ENCODE measurements at places on chromosomes 11 and 22.
A peak's percentile ranks its signal among the peaks of the same experiment; 100 is the strongest.

GRCh38 chr22:22776121-22776520 is 111.5 kb upstream of the IGLL5 start:
- no peak for DNase-seq

DNA sequence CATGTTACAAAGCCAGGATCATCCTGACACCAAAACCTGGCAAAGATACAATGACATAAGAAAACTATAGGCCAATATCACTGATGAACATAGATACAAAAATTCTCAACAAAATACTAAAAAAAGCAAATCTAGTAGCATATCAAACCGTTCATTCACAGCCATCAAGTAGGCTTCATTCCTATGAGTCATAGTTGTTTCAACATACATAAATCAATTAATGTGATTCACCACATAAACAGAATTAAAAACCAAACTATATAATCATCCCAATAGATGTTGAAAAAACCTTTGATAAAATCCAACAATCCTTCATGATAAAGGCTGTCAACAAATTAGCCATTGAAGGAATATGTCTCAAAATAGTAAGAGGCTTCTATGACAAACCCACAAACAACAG is 1007.2 kb upstream of the RAG2 start:
- no peak for DNase-seq

GRCh38 chr22:25762147-25762546 is 20.2 kb downstream of the MYO18B start:
- DNase-seq, result no peak

GRCh38 chr11:74730571-74731260 is 510 bp downstream of the CHRDL2 start:
- no peak for DNase-seq

GRCh38 chr11:14819596-14819995 is 72.4 kb downstream of the CYP2R1 start:
- no peak for DNase-seq

DNA sequence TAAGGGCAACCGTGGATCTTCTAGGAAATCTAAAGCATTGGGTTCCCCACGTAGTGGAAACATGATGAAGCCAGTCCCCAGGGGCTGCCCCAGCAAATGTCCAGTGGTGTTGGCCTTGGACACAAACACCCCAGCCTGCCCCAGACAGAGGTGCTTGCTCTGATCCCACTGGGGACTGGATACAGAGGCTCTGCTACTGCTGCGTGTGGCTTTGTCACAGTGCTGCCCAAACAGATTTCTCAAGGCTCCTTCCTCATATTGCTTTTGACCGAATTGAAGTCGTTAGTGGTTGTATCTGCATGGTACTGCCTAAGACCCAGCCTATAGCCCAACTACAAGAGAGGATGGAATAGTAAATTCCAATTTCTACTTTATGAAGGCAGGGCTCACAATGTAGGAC is 40.1 kb upstream of the CD44 start:
- DNase-seq, result no peak

DNA sequence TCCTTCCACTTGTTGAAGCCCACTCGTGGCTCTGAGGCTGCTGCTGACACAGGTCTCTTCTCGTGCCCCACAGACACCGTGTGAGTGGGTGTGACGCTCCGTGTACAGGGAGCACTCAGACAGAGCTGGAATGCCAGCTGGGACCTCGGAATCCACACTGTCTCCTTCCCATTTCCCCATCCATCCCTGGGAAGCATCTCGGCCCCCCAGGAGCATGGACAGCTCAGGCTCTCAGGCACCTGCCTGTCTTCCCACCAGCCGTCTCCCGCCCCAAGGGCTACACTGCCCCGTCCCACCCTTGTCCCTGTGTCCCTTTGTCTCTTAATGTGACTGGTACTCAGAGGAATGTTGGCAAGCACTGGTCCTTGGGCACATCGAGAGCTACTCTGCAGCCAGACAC is 63.8 kb downstream of the ARHGAP8 start:
- no peak for DNase-seq

DNA sequence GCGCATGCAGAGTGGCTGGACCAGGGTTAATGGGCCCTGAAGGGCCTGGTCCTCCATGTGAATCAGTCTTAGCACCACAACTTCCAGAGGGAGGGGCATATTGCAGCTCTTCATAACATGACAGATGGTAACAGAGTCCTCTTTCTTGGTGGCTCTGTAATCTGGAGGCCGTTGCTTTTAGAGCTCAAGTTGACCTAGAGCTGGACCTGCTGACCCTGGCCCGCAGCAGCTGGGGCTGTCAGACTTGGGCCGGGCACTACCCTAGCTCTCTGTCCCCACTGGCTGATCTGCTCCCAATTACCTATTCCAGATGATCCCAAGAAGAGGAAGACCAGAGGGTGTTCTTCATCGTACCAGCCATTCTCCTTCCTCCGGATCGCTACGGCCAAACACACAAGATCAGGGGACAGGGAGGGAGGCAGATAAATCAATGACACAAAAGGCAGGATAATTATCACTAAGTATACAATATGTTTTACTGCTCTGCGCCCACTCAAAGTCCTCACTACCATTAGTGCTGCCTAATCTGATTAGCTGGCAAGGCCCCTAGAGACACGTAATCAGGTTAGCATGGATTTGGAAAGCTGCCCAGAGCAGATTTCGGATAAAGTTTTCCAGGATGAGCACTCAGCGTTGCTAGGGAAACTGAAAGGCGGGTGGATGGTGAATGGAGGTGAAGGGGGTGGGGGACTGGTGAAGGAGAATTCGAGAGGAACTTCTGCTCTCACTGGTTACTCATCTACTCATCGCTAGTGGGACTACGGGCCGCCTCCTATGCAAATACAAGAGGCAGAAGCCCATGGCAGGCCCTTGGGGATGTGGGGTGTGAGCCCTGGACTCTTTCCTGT is 64.5 kb upstream of the PHOX2A start:
- peak; percentile 25 for DNase-seq

DNA sequence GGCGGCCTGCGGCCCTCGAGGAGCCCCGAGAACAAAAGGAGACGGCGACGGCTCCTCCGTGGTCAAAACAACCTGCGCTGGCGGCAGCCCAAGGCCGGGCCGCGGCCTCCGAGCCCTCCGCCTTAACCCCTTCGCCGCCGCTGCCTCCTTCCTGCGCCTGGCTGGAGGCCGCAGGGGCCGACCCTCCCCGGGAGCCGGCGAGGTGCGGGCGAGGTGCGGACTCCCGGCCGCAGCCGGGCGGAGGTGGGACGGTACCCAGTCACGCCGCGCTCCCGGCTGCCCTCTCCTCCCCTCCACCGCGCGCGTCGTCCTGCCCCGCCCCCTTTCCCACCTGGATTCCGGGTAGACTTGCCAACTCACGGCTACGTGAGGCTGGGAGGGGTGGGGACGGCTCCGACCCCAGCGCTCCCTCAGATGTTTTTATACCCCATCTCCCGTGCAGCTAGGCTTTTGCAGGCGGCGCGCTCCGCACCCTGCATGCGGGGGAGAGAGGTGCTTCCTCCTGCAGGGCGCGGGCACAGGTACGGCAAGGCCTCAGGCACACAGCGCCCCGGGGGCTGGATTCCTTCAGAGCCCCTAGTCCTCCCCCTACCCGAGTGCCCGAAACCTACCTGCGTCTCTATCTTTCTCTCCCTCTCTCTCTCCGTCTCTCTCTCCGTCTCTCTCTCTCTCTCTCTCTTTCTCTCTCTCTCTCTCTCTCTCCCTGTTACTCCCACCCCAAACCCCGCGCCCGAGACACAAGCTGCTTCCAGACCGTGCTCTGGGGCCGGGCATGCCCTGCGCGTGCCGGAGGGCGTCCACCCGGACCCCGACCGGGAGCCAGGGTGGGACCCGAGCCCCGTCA is 2.0 kb downstream of the PDGFB start:
- no peak for DNase-seq

- DNase-seq, result no peak
Observed at GRCh38 chr11:112886434-112887370, 74.5 kb upstream of the NCAM1 start.

- DNase-seq, result no peak
Observed at GRCh38 chr11:3153291-3153861, 11.7 kb downstream of the OSBPL5 start.

GRCh38 chr11:101835506-101836063 is 79.2 kb upstream of the CEP126 start:
- DNase-seq, result no peak

GRCh38 chr22:46649141-46650077 is 29.2 kb downstream of the GRAMD4 start:
- DNase-seq, result no peak

GRCh38 chr22:27247701-27248434 is 553.7 kb downstream of the MN1 start:
- DNase-seq, result no peak

- DNase-seq, result no peak
Observed at GRCh38 chr11:74169738-74170458, 904 bp downstream of the C2CD3 start.

GRCh38 chr22:43376765-43377547 is 33.8 kb upstream of the SCUBE1 start:
- DNase-seq, result no peak

GRCh38 chr11:88249706-88250105 is 74.5 kb upstream of the RAB38 start:
- DNase-seq, result no peak

DNA sequence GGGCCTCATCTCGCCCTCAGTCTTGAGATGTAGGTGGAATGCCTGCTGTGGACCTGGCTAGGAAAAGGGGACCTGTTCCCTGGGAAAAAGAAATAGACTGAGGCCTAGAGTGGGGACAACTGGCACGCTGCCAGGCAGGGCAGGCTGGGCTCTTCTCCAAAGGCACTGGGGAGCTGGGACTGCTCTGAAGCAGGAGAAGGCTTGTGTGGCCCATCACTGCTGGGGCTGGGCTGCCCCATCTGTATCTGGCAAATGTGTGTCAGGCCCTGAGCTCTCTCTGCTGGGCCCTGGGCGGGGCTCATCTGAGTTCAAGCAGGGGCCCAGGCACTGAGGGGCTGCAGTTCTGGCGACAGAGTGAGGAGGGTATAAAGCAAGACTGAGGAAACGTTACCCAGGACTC is 32.9 kb downstream of the ARVCF start:
- DNase-seq, result no peak

GRCh38 chr11:34238966-34239365 is 118.8 kb downstream of the ABTB2 start:
- no peak for DNase-seq

- DNase-seq, result no peak
Observed at GRCh38 chr11:68812526-68812925, 29.2 kb downstream of the CPT1A start.

DNA sequence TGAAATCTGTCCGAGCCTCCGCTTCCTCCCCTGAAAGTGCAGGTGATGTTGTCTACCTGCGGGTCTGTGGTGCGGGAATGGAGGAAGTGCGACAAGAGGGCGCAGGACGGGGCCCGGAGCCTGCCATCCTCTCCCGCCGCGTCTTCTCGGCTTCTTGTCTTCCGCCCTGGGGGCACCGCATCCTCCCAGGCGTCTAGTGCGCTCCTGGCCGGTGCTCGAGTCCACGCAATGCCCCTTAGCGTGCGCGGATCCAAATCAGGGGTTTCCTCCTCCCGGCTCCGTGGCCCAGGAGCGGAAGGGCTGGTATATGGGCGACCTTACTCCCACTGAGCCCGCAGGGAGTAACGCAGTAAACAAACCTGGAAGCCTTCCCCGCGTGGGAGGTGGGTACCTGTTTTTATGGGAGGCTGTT is 405 bp downstream of the SFI1 start:
- no peak for DNase-seq

GRCh38 chr11:28820296-28820989 is 712.3 kb downstream of the METTL15 start:
- DNase-seq, result no peak

GRCh38 chr11:35142481-35143075 is 3.6 kb downstream of the CD44 start:
- no peak for DNase-seq

DNA sequence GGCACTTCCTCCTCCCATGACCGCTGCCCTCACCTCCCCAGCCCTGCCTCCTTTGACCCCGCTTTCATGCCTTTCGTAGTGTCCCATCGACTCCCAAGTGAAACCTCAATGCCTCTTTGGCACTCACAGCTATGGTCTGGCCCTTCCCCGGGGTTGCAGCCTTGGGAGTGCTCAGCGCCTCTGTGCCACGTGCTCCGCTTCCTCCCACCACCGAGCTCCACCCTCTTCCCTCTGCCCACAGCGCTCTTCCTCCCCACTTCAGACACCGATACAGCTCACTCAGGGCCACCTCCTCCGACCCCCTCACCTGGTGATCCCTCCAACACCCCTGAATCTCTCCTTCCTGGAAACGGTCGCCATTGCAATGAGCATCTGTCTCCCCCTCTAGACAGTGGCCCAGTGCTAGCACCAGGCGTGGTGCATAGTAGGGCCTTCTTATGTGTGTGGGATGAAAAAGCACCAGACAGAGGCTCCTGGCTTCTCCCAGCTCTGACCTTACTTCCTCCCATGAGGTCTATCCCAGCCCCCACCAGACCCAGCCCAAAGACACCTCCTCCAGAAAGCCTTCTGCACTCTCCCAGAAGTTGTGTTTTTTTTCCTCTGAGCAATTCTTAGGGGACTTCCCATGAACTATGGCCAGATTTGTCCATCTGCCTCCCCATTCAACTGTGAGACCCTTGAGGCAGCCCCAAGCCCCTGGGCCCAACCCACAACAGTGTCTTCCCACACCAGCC is 16.4 kb upstream of the SCGB1A1 start:
- DNase-seq, result no peak

GRCh38 chr11:59785818-59786217 is 24.8 kb downstream of the MRPL16 start:
- DNase-seq, result no peak

- DNase-seq, result no peak
Observed at GRCh38 chr11:110186456-110186855, 93.3 kb downstream of the ZC3H12C start.

- no peak for DNase-seq
Observed at GRCh38 chr22:43392385-43392989, 19.3 kb upstream of the MPPED1 start.

- DNase-seq, result no peak
Observed at GRCh38 chr11:78812513-78813293, 238.0 kb upstream of the NARS2 start.

GRCh38 chr11:109641549-109641948 is 219.6 kb downstream of the C11orf87 start:
- DNase-seq, result no peak

DNA sequence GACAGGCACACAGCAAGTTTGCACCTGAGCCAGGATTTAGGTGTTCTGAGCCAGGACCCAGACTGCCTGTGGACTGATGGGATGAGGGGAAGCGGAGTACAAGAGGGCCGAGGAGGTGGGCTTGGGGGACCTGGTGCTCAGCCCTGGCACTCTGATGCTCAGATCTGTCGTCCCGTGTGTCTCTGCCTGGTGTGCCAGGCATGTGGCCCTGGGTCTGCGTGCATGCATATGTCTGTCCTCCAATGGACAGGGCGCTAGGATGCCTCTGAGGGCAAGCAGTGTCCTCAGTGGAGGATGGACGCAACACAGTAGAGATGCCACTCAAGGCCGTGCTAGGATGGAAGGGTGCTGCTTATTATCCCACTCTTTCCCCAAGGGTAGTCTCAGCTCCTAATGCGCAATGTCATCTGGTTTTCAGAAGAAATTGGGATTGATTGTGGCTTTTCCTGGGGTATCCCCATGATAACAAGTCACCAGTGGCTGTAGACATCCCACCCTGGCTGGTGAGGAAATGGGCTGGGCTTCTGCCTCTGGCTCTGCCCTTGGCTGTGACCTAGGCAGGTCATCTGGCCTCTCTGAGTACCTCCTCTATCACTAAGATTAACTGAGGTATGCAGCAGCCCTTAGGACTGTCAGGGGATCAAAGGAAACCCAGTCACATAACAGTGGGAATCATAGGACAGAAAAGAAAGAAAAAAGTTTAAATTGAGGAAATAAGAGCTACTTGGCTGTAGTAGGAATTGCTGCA is 35.7 kb upstream of the SUSD2 start:
- no peak for DNase-seq

Data from GM12892 (cell line).